PC-9 (cell line): ENCODE measurements at places on chromosomes 13 and 19. TPM values are rescaled to one million over a fixed set of nuclear protein-coding genes. Genes with fewer than 3 reads are reported as not detected.

Gene SLITRK5
- 0.20 and 0.25 TPM in 2 replicates for total RNA-seq

Gene DOCK6
- 32.5 and 68.9 TPM in 2 replicates for total RNA-seq

Gene ZNF888
- 10.8 and 14.5 TPM in 2 replicates for total RNA-seq

Gene LRP3
- 2.3 and 3.0 TPM in 2 replicates for total RNA-seq

Gene ZNF132
- total RNA-seq, result 1.5 and 2.1 TPM in 2 replicates

Gene PLIN4
- total RNA-seq, result 1.6 and 1.8 TPM in 2 replicates

Gene IGFL4
- not detected in 2 replicates for total RNA-seq

Gene GADD45GIP1
- 29.1 and 32.5 TPM in 2 replicates for total RNA-seq

Gene FLT3LG
- total RNA-seq, result 5.1 and 5.3 TPM in 2 replicates

Gene PEG3
- not detected in 2 replicates for total RNA-seq

Gene PSG6
- not detected in 2 replicates for total RNA-seq

Gene VSTM1
- 0.59 TPM in 1 of 2 replicates, not detected in the other for total RNA-seq

Gene ZNF154
- total RNA-seq, result 0.17 and 0.20 TPM in 2 replicates

Gene TRIM28
- total RNA-seq, result 311 and 322 TPM in 2 replicates

Gene PARP4
- total RNA-seq, result 54.8 and 80.6 TPM in 2 replicates

Gene ZNF296
- total RNA-seq, result 3.1 and 3.7 TPM in 2 replicates

Gene PPP1R37
- 41.1 and 49.5 TPM in 2 replicates for total RNA-seq

GRCh38 chr19:39502640-39503417 lies 4.1 kb downstream of the DLL3 start:
- DNase-seq, result no peak

- DNase-seq, result no peak
Measured at GRCh38 chr19:6873708-6874431, 13.5 kb upstream of the ADGRE1 start.

GRCh38 chr13:64867856-64868255 lies 2362.3 kb downstream of the PCDH9 start:
- DNase-seq, result no peak

DNA sequence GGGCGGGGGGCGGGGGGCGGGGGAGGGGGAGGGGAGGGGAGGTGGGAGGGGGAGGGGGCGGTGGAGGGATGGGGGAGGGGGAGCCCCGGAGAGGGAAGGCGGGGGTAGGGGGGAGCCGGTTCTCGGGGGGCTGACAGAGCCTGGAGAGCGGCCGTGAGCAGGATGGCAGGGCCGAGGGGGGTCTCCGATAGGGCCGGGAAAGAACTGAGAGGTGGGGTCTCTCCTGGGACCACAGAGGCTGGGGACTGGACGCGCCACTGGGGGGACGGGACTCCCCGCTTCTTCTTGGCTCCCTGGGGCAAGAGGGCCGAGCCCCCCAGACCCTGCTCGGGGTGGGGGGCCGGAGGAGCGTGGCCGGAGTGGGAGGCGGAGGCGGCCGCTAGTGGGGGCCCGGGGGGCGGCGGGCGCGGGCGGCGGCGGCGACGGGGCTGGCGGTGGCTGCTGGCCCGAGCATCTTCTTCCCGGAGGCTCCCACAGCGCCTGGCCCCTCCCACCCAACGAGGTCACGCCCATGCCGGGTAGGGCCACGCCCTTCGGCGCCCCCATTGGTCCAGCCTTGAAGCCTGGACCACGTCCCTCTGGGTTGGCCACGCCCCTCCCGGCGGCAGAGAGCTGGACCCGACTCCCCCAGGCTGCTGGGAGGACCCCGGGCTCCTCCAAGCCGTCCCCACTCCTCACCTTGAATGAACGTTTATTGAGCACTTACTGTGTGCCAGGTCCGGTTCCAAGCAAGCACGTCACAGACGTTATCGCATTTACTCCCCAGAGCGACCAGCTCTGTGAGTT lies at the start of gene NOVA2:
NOVA2 (minus strand) TSS at position 313 of the 786 bp plus-strand sequence. CDS start 514 bp downstream, outside the sequence.
- peak; percentile 56 for DNase-seq

DNA sequence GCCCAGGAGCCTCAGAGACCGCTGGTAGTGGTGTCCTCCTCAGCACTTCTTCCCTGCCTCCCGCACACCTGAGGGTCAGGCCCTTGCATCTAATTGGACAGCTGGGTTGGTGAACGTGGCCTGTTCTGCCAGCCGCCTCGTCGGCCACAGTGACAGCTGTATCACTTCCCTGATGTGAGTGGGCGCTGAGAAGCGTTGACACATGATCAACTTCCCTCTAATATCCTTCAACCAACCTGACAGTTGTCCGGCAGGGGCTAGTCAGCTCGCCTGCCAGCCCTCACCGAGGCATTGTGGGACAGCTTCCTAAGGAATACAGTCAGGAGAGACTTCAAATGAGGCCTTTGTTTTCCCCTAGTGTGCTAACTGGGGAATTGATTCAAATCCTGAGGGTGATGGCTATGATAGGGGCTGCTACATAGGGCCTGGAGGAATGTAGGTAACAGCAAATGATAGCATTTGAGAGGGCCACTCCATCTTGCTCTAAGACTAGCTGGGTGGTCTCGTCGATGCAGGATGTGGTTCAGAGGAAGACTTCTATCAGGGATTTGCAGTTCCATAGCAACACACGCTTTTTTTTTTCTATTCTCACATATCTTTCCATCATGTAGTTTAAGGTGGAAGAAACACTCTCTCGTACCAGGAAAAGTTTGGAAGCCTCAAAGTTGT lies 230.8 kb downstream of the TSHZ3 start:
- DNase-seq, result no peak

- DNase-seq, result no peak
Measured at GRCh38 chr19:54369082-54369687, 4.5 kb upstream of the LAIR1 start.

GRCh38 chr13:98835156-98835555 lies 82.7 kb upstream of the SLC15A1 start:
- no peak for DNase-seq

DNA sequence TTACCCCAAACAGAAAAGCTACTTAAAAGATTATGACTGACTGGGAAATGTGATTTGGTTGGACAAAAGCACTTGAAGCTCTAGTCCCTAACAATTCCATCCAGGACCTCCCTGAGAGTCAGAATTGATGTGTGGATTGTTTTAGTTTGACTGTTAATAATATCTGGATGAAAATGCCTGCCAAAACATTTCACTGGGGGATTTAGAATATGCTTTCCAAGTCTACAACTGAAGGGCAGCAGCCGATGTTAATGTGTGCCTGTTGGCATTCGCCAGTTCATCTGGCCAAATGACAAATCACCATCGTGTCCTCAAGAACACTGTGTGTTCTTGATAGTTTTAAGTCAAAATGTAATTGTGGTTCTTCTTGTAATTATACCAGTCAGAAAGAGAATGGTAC lies 76.0 kb upstream of the TSC22D1 start:
- DNase-seq, result no peak

DNA sequence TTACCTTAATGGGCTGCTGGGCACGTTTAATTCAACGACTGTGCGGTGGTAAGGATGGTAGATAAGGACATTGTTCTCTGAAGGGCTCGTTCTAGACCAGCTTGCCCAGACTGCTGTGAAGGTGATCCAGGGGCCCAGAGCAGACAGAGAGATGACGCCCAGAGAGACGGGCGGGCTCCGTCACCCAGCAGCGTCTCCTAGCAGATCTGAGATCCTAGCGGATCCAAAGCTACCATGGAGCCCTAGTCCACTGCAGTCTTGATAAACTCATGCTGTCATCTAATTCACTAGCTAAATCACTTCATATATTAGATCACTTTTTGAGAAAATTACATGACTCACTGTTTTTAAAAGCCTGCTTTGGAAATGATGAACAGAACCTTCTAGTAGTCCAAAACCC lies 21.5 kb downstream of the COL4A2 start:
- no peak for DNase-seq

DNA sequence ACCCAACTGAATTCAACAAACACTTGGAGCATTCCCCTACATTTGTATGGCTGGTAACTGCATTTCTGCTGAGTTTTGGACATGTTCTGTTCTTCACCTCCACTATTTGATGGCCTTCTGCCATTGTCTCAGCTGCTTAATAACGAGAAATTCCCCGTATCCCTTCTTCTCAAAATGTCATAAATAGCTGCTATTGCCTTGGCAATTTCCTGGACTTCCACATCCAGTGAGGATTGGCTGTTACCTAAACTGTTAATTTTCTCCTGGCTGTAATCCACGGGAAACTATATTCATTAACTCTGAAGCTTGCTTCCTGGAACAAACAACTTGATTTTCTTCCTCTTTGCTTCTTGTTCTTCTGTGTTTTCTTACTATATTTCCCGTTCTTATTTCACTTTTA lies 69.5 kb upstream of the TDRD3 start:
- DNase-seq, result no peak

- no peak for DNase-seq
Measured at GRCh38 chr13:100305398-100305797, 216.5 kb downstream of the PCCA start.

- DNase-seq, result no peak
Measured at GRCh38 chr19:1823539-1824251, 11.6 kb upstream of the ATP8B3 start.

DNA sequence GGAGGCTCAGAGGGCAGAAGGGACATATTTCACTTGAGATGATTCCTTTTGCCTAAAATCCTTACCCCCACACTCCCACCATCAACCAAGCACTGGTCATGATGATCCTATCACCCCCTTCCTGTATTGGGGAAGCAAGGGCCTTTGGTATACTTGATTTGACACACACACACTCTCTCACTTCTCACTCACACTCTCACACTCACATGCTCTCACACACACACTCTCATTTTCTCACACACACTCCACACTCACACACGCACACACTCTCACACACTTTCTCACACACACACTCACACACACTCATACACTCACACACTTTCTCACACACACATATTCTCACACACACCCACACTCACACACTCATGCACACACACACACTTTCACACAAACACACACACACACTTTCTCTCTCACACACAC lies 8.6 kb downstream of the RGCC start:
- no peak for DNase-seq

DNA sequence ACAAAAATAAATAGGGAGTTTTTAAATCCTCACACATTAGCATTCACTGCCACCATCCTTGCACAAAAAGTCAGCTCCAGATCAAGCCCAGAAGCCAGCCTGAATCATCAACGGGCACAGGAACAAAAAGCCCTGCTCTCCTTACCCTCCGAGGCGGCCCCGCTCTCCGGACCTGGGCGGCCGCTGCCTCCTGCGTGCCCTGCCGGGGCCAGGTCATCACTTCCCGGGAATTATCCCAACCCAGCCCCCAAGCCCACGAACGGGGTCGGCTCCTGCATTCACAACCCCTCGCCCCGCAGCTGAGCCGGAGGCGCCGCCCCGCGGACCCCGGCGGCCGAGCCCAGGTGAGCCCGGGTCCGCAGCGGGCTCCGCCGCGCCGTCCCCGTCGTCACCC lies 754 bp downstream of the DNAJB1 start:
- DNase-seq, result no peak

GRCh38 chr13:111451402-111451801 lies 131.0 kb downstream of the TEX29 start:
- no peak for DNase-seq

DNA sequence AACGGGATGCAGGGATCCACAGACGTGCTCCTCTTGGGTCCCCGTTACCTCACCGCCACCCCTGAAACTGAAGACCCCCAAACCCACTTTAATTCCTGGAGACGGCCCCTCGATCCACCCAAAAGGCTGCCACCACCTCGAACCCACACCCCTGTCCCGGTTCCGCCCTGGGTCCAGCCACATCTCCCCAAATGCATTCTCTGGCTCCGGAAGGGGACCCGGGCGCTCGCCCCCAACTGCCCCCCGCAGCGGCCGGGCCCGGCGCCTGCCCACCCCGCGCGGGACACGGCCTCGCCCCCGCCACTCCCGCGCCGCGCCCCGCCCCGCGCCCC lies 219 bp upstream of the FSTL3 start:
- no peak for DNase-seq

DNA sequence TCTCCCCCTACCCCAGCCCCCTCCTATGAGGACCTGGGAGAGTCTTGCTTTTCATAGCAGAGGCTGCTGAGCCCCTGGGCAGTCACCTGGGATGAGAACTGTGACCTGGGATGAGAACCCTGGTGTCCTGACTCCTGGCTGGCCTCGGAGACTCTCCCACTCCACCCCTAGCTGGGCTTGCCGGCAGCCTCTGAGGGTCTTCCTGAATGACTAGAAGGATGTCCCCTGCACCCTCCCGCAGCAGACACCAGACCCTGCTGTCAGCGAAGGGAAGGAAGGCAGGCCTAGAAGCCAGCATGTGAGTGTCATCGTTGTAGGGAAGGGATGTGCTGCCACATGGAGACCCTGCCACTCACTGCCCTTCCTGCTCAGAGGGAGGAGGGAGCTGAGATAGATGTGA lies 203.4 kb upstream of the ZNF536 start:
- no peak for DNase-seq

- DNase-seq, result no peak
Measured at GRCh38 chr13:54980651-54981050, 1952.0 kb downstream of the OLFM4 start.

GRCh38 chr13:31408927-31409326 lies 209.2 kb downstream of the B3GLCT start:
- no peak for DNase-seq

- DNase-seq, result no peak
Measured at GRCh38 chr13:33727297-33728083, 90.5 kb upstream of the RFC3 start.

DNA sequence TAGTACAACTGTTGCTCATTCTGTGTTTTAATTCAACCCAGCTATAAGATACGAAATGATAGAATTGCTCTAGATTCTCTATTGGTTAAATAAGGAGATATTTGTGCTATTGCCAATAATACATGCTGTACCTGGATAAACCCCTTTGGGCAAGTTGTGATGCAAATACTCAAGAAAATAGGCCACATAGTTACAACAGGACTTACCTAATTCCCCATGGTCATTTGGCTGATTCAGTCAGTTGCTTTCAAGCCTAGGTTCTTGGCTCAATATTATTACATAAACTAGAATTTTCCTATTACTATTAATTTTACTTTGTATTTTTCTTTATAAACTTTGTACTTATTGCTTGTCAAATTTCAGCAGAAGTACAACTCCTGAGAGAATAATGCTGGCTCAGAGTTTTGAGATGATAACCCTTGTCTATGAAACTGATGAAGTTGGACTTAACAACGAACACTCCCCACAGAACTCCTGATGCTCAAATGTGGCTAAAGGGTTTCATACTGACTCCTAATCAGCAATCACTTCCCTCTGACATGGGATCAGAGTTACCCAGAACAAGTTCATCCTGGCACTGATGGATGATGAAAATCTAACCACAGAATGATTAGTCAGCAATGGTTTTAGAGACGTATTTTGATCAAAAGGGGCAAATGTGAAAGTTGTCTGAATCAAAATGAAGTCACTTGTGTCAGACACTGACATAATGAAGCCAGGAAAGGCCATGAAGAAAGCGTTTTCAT lies 221.1 kb downstream of the ITGBL1 start:
- DNase-seq, result peak; percentile 13
